ENCODE measurements at places on chromosomes 7 and 10.

DNA sequence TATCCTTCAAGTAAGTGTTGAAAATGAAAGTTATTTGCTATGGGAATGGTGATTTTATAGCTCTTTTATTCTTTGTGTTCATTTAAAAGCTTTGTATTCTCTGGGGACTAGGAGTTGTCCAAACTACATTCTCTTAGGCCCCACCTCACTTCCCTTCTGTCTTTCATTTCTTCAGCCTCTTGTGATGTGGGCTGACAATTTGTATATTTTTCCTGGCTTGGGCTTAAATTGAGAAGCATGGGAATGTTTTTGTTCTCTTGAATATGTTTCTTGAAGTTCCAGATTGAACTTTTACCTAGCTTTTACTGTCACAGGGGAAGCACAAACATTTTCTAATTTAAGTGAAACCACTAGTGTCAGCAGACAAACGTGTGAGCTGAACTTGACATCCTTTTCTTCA is 27.9 kb downstream of the BBS9 start:
- DNase-seq = no peak

DNA sequence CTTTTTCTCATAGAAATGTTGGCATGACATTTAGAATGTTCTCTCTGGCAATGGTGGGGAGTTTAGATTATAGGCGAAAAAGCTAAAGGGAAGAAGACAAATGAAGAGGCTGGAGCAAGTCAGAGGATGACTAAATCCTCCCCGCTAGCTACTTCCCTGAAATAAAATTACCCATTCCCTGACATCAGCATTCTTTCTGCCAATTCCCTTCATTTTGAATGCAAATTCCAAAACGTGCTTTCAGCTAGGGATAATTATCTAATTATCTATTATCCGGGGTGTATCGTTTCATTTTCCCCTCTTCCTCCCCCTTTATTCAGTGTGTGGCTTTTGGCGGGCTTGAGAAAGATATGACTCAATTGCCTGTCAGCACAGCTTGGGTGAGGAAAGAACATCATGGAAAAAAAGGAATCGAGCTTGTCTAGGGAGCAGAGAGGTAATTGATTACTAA is 672.3 kb downstream of the TNS3 start:
- DNase-seq = no peak

DNA sequence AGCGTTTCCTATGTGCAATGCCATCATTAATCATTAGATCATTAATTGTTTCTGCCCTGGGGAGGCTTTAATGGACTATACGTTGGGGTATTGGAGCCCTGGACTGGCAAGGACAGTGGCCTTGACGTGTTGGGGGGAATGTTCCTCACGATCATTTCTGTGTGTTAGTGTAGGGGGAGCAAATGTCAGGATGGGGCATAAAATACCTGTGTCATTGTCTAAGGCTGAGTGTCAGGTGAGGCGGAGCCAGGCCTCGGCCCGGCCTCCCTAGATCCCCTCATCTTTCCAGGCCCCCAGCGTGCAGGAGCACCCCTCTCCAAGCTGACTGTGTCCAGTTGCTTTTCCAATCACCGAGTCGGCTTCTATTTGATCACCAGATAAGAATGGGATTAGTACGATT is 346.4 kb upstream of the SHH start:
- no peak for DNase-seq

- DNase-seq = no peak
These were observed 45.5 kb downstream of the VWA2 start for GRCh38 chr10:114284346-114285071.

GRCh38 chr10:112335111-112335867 is 38.6 kb upstream of the ACSL5 start:
- DNase-seq = no peak

DNA sequence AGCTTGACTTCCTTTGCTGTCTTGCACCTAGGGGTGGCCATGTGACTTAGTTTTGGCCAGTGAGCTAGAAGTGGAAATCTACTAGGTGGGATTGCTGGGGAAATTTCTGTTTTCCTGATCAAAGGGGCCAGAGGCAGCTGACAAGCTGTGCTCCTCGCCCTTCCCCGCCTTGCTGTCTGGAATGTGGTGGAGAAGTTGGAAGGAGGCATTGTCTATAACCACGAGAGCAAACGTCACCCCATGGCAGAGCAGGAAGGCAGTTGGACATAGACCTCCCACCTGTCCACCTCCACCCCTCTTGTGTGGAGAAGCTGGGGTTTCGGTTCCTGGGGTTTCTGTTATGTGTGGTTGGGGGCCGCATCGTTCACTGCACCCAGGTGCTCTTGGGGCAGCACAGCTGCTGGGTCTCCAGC is 7.3 kb downstream of the SFRP5 start:
- DNase-seq = no peak

GRCh38 chr7:25787336-25787735 is 364.7 kb upstream of the NFE2L3 start:
- DNase-seq = no peak

DNA sequence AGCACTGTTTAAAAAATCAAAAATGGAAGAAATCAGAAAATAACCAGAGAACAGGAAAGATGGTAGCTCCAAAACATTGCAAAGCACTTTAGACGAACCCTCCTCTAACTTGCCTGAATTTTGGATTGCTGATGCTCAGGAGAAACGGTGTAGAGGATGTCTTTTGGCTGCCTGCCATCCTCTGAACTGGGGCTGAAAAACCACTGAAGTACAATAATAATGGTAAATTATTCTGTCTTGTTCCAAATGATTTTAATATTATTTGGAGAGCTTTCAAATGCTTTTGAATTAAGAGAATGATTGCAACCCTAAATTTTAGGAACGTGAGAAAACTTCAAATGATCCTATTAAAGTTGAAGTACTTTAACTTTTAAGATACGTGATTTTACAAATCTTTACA is 167.3 kb upstream of the SLC13A1 start:
- no peak for DNase-seq

- DNase-seq = no peak
These were observed 203.9 kb downstream of the FAM107B start for GRCh38 chr10:14570800-14571199.

GRCh38 chr10:9926003-9926402 is 1091.7 kb upstream of the CELF2 start:
- DNase-seq = no peak

GRCh38 chr7:59079-60016 is 133.0 kb upstream of the FAM20C start:
- DNase-seq = no peak

GRCh38 chr10:120572307-120572706 is 115.3 kb downstream of the PLPP4 start:
- no peak for DNase-seq

DNA sequence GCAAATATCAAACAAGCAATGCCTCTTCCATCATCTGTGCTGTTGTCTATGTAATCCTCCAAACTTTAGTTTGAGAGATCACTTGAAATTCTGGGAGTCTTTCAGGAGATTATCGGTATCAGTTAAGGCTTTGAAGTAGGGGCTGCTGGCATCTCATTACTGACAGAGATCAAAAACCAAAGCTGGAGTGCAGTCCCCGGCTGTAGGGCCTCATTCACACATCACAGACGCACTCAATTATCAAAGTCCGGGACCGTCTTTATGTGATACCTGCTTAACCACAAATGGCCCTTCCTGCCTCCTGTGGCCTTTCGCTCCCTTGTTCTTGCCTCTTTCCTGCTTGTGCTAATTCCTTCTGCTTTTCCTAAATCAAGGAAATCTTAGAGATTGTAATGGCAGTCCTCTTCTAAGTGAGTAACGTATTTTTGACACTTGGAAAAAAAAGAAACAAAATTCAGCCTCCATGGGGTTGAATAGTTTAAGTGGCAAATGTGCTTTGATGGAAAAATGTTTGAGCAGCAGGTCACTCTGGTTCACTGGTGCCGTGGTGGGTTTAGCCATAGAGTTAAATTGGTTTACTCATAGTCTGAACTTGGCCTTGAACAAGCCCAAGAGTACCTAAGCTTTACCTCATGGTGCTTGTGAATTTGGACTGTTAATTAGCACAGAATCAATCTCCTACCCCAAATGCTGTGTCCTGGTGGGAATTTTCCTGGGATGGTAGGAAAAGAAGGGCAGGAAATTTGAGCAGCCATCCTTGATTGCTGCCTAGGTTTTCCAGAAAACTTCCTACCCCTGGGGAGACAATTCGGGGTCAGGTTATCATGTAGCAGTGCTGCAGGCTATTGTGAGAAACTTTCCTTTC is 178.9 kb upstream of the LYZL1 start:
- no peak for DNase-seq

- no peak for DNase-seq
These were observed 199.8 kb upstream of the KIAA1217 start for GRCh38 chr10:24009115-24009514.

GRCh38 chr7:101933688-101934121 is 116.3 kb downstream of the CUX1 start:
- DNase-seq = no peak

Measured in thoracic aorta (tissue), 2 donors.